Thymus (tissue), 14 donors: ENCODE measurements at places on chromosomes 12 and 14.

- DNase-seq, result no peak
These were observed 290.7 kb upstream of the TMPO start for GRCh38 chr12:98224584-98225221.

DNA sequence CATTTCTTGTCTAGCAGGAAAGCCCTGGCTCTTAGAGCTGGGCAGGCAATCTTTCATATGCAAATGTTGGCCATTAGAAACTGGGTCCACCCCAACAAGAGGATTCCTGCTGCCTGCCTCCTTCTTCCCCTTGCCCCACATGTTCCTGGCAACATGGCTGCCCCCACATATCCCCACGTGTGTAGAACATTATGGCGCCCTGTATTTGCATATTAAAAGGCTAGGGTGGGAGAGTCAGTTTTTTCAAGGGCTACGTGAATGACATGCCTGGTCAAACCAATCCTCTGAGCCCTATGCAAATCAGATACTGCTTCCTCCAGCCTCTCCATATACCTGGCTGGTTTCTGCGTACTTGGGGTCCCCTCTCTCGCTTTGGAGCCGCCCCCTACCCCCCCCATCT is 514.0 kb downstream of the FUT8 start:
- no peak for DNase-seq

GRCh38 chr12:78392918-78393317 is 471.7 kb upstream of the SYT1 start:
- no peak for DNase-seq

DNA sequence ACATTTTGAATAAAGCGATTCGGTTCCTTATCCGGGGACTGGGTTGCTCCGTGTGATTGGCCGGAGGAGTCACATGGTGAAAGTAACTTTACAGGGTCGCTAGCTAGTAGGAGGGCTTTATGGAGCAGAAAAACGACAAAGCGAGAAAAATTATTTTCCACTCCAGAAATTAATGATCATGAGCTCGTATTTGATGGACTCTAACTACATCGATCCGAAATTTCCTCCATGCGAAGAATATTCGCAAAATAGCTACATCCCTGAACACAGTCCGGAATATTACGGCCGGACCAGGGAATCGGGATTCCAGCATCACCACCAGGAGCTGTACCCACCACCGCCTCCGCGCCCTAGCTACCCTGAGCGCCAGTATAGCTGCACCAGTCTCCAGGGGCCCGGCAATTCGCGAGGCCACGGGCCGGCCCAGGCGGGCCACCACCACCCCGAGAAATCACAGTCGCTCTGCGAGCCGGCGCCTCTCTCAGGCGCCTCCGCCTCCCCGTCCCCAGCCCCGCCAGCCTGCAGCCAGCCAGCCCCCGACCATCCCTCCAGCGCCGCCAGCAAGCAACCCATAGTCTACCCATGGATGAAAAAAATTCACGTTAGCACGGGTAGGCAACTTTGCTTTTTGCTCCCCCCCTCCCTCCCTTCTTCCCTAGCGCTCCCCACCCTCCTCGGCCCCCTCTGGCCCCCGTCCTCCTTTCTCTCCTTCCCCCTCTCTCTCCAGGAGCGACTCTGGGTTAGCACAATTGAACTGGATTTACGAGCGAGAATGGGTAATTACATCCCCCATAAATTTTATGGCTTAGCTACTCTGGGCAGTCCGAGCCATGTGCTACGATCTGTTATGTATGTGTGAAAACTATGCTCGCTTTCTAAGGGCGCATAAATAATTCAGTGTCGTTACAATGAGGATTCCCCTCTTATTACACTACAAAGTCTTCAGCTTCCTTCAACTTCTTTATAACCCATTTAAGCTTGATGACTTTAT is at the start of gene HOXC4:
TSS of gene HOXC4 (plus strand) at position 85 of the 991 bp plus-strand sequence. CDS start at position 173, 88 bp downstream.
- DNase-seq, result no peak
